Gastroesophageal sphincter (tissue), 4 donors: ENCODE measurements at places on chromosomes 3 and 15.
A peak's percentile ranks its signal among the peaks of the same experiment; 100 is the strongest.

GRCh38 chr3:101824702-101825101 is 24.6 kb upstream of the NFKBIZ start:
- H3K4me1 ChIP-seq: peaks cover 31% of the 10 kb centered on the region
- H3K4me3 ChIP-seq: no peak overlapping the region
- no peak for ATAC-seq
- no peaks in the 10 kb centered on the region for H3K27me3 ChIP-seq
- no peaks in the 10 kb centered on the region for H3K36me3 ChIP-seq

DNA sequence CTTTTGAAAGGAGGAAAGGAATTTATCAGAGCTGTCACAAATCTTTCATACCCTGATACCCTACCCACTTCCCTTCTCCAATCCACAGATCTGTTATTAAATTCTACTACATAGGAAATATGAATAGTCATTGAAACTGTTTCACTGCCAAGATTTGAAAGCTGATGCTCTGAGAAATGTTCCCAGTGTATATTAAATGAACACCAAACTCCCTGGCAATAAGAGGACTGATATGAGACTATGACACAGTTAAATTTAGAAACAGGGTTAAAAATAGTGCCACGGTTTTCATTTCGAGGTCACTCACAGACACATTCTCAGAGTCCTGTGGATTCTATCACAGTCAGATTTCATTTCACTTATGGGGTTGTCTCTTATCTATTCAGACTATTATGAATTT is 27.2 kb upstream of the GBE1 start:
- no peak overlapping the region for H3K4me3 ChIP-seq
- H3K27me3 ChIP-seq: no peaks in the 10 kb centered on the region
- H3K36me3 ChIP-seq: no peaks in the 10 kb centered on the region
- ATAC-seq: no peak

- ATAC-seq: no peak
- H3K27ac ChIP-seq: no peak overlapping the region
- H3K4me1 ChIP-seq: no peaks in the 10 kb centered on the region
- no peak overlapping the region for H3K4me3 ChIP-seq
Observed at GRCh38 chr3:56115698-56116097, 352.6 kb downstream of the ERC2 start.

GRCh38 chr15:84955089-84955848 is 26.4 kb upstream of the PDE8A start:
- no peak overlapping the region for H3K27ac ChIP-seq
- no peaks in the 10 kb centered on the region for H3K4me1 ChIP-seq
- H3K36me3 ChIP-seq: no peaks in the 10 kb centered on the region

GRCh38 chr3:196360586-196360985 is 22.4 kb upstream of the TM4SF19 start:
- no peaks in the 10 kb centered on the region for H3K27me3 ChIP-seq
- H3K36me3 ChIP-seq: peaks cover 85% of the 10 kb centered on the region
- H3K4me3 ChIP-seq: no peak overlapping the region

DNA sequence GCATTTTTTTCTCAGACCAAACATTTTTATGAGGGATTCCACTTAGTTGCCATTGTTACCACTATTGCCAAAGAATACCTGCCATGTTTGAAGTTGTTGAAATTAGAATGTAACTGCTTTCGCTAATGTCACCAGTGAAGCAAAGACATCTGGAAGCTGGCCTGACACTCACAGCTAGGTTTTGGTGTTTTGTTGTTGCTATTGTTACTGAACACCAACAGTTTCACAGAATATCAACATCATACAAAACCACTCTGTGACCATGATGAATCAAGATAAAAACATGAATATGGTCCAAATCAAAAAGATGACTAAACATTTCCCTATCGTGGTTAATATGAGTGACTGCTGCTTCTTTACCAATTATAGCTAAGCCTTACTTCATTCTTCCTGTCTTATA is 6.9 kb upstream of the CFAP20DC start:
- H3K4me3 ChIP-seq: no peak overlapping the region
- ATAC-seq: no peak
- no peaks in the 10 kb centered on the region for H3K36me3 ChIP-seq
- no peaks in the 10 kb centered on the region for H3K27me3 ChIP-seq

- no peaks in the 10 kb centered on the region for H3K27me3 ChIP-seq
- peak overlapping the region; percentile 93 for H3K27ac ChIP-seq
- no peak overlapping the region for H3K4me3 ChIP-seq
- ATAC-seq: no peak
- no peaks in the 10 kb centered on the region for H3K4me1 ChIP-seq
Observed at GRCh38 chr3:113194823-113195401, 16.4 kb upstream of the BOC start.

DNA sequence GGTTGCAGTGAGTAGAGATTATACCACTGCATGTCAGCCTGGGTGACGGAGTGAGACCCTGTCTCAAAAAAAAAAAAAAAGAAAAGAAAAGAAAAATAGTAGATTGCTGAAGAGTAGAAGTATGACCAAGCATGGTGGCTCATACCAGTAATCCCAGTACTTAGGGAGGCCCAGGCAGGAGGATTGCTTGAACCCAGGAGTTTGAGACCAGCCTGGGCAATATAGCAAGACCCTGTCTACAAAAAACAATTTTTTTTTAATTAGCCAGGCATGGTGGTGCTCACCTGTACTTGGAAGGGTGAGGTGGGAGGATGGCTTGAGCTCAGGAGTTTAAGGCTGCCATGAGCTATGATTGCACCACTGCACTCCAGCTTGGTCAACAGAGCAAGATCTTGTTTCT is 2.5 kb downstream of the NKTR start:
- H3K4me1 ChIP-seq: peaks cover 55% of the 10 kb centered on the region
- no peak overlapping the region for H3K4me3 ChIP-seq
- H3K27ac ChIP-seq: peak overlapping the region; percentile 97

DNA sequence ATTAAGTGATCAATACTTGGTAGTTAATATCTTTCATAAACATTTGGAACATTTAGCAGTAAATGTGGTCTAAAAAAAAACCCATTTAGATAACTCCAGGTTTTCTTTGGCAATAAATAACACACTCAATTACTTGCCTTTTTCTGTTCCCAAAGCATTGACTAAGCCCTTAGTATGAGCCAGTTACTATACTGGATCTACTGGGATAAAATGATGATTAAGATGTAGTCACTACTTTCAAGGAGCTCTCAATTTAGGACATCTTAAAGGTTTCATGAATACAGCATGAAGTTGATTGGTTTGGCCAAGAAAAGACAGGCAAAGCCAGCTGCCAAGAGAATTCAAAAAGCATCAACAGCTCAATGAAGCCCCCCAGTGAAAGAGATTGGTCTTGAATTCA is 250.9 kb downstream of the EPHA3 start:
- no peaks in the 10 kb centered on the region for H3K27me3 ChIP-seq
- H3K27ac ChIP-seq: no peak overlapping the region
- H3K4me1 ChIP-seq: no peaks in the 10 kb centered on the region
- H3K4me3 ChIP-seq: no peak overlapping the region

DNA sequence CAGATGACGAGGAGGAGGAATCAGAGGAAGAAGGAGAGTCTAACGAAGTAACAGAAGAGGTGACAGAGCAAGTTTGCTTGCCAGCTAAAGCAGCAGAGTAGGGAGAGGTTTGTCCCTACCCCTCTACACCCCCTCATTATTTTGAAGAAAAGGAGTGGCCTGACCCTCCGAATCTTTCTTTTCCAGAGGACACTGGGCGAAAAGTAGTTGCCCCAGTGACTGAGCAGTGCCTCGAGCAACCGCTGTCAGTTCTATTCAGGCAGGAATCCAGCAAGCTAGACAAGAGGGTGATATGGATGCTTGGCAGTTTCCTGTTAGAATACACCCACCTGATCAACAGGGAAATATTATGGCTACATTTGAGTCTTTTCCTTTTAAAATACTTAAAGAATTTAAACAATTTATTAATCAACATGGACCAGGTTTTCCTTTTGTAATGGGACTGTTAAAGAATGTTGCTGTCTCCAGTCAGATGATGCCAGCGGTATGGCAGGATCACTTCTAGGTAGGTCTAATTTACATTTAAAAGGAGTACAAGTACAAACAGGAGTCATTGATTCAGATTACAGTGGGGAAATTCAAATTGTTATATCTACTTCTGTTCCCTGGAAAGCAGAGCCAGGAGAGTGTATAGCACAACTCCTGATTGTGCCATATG is 31.9 kb upstream of the ACVR2B start:
- H3K27ac ChIP-seq: no peak overlapping the region
- no peak overlapping the region for H3K4me3 ChIP-seq
- H3K27me3 ChIP-seq: no peaks in the 10 kb centered on the region
- H3K4me1 ChIP-seq: no peaks in the 10 kb centered on the region

GRCh38 chr3:58588030-58588614 is 10.9 kb upstream of the FAM107A start:
- H3K27me3 ChIP-seq: peaks cover 27% of the 10 kb centered on the region
- no peaks in the 10 kb centered on the region for H3K4me1 ChIP-seq
- H3K4me3 ChIP-seq: no peak overlapping the region
- no peaks in the 10 kb centered on the region for H3K36me3 ChIP-seq

- ATAC-seq: no peak
- no peaks in the 10 kb centered on the region for H3K36me3 ChIP-seq
- H3K4me3 ChIP-seq: no peak overlapping the region
- peaks cover 23% of the 10 kb centered on the region for H3K4me1 ChIP-seq
- no peak overlapping the region for H3K27ac ChIP-seq
- H3K27me3 ChIP-seq: no peaks in the 10 kb centered on the region
Observed at GRCh38 chr15:57927091-57927631, 138.3 kb downstream of the ALDH1A2 start.

- H3K4me1 ChIP-seq: no peaks in the 10 kb centered on the region
- no peak for ATAC-seq
- no peaks in the 10 kb centered on the region for H3K27me3 ChIP-seq
- H3K27ac ChIP-seq: no peak overlapping the region
- no peaks in the 10 kb centered on the region for H3K36me3 ChIP-seq
- no peak overlapping the region for H3K4me3 ChIP-seq
Observed at GRCh38 chr3:95911767-95912166, 902.6 kb upstream of the EPHA6 start.

GRCh38 chr3:62923066-62923465 is 47.9 kb upstream of the CADPS start:
- no peaks in the 10 kb centered on the region for H3K4me1 ChIP-seq
- no peak for ATAC-seq
- no peak overlapping the region for H3K27ac ChIP-seq
- H3K4me3 ChIP-seq: no peak overlapping the region
- H3K36me3 ChIP-seq: no peaks in the 10 kb centered on the region

DNA sequence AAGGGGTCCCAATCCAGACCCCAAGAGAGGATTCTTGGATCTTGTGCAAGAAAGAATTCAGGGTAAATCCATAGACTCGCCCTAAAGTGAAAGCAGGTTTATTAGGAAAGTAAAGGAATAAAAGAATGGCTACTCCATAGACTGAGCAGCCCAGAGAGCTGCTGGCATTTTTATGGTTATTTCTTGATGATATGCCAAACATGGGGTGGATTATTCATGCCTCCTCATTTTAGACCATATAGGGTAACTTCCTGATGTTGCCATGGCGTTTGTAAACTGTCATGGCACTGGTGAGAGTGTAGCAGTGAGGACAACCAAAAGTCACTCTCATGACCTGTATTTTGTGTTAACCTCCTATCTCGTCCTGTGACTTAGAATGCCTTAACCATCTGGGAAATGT is 142.2 kb downstream of the DOCK3 start:
- no peak overlapping the region for H3K4me3 ChIP-seq
- no peaks in the 10 kb centered on the region for H3K27me3 ChIP-seq
- H3K4me1 ChIP-seq: no peaks in the 10 kb centered on the region
- no peaks in the 10 kb centered on the region for H3K36me3 ChIP-seq
- no peak for ATAC-seq

- no peak overlapping the region for H3K4me3 ChIP-seq
Observed at GRCh38 chr3:160748231-160748630, 7.8 kb upstream of the PPM1L start.

DNA sequence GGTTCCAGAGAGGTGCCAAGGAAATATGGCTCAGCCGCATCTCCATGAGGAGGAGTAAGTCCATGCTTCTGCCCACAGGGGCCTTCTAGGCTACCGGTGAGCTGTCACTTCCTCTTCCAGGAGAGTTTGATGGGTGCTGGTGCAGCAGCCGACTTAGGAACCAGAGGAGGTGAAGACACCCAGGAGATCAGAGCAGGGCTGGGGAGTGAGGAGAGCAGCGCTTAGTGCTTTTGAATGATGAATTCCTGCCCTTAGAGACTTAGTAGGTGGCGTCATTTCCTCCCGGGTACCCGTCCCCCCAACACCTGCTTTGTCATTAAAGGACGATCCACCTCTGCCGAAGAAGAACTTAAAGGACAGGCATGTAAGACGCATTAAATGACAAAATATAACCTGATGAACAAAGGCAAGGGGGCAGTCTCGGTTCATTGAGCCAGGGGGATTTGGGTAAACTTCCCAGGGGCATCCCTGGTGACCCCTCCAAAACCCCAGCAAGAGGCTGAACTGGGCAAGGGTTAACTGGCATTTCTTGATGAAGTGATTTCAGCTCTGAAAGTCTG is 67.6 kb downstream of the HES1 start:
- H3K36me3 ChIP-seq: no peaks in the 10 kb centered on the region
- no peak overlapping the region for H3K27ac ChIP-seq
- no peak overlapping the region for H3K4me3 ChIP-seq
- H3K27me3 ChIP-seq: peaks cover 22% of the 10 kb centered on the region

- no peaks in the 10 kb centered on the region for H3K4me1 ChIP-seq
- H3K4me3 ChIP-seq: no peak overlapping the region
- H3K27ac ChIP-seq: no peak overlapping the region
- ATAC-seq: no peak
Observed at GRCh38 chr15:88302373-88302772, 45.8 kb upstream of the NTRK3 start.

GRCh38 chr3:194584320-194584776 is 48.9 kb downstream of the TMEM44 start:
- peak overlapping the region; percentile 77 for H3K4me3 ChIP-seq
- peak; percentile 11 for ATAC-seq
- H3K4me1 ChIP-seq: no peaks in the 10 kb centered on the region
- H3K36me3 ChIP-seq: peaks cover 18% of the 10 kb centered on the region
- H3K27me3 ChIP-seq: no peaks in the 10 kb centered on the region
